NCI-H187 treated with DMSO at 0.1 percent for 48 hours (cell line): ENCODE measurements at places on chromosomes 3 and 15.

DNA sequence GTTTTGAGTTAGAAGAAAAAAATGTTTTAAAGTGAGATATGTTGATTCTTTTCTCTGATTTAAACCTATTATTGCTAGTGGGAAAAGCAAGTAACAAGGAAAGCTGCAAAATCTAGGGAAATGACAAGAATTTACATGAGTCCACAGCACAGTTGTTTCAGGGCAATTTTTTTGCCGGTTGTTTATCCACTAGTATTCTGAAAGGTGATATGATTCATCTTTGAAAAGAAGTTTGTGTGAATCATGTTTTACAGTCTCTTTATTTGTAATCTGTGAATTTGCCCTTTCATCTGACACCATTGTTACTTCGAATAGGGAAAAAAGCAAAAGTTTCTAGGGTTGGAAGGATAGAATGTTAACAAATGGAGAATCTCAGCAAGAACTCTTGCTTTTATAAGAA, 894.7 kb downstream of the OTOL1 start:
- DNase-seq: no peak

GRCh38 chr3:13550791-13551360, 2.0 kb downstream of the FBLN2 start:
- DNase-seq: no peak

- DNase-seq: no peak
Measured at GRCh38 chr3:69764861-69765260, 25.6 kb downstream of the MITF start.

- no peak for DNase-seq
Measured at GRCh38 chr3:137172728-137173127, 214.9 kb downstream of the IL20RB start.

- no peak for DNase-seq
Measured at GRCh38 chr15:59437142-59437816, 707 bp upstream of the FAM81A start.

- no peak for DNase-seq
Measured at GRCh38 chr15:90030376-90030775, 29.3 kb downstream of the ZNF710 start.

DNA sequence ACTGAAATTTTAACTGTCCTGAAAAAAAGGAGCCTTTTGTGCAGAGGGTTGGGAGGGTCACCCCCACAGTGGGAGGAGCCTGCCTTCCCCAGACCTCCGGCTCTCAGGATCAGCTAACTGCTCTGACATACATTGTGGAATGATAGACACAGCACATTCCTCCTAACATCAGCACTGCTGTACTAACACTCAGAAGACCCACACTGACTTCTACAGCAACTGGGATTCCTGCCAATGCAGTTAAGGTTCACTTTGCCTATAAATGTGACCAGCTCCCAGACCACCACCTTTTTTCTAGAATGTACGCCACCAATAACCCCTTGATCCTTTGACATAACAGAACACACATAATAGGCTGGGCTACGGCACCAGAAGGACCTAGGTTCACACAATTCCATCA, 3.2 kb downstream of the CPEB1 start:
- DNase-seq: no peak

DNA sequence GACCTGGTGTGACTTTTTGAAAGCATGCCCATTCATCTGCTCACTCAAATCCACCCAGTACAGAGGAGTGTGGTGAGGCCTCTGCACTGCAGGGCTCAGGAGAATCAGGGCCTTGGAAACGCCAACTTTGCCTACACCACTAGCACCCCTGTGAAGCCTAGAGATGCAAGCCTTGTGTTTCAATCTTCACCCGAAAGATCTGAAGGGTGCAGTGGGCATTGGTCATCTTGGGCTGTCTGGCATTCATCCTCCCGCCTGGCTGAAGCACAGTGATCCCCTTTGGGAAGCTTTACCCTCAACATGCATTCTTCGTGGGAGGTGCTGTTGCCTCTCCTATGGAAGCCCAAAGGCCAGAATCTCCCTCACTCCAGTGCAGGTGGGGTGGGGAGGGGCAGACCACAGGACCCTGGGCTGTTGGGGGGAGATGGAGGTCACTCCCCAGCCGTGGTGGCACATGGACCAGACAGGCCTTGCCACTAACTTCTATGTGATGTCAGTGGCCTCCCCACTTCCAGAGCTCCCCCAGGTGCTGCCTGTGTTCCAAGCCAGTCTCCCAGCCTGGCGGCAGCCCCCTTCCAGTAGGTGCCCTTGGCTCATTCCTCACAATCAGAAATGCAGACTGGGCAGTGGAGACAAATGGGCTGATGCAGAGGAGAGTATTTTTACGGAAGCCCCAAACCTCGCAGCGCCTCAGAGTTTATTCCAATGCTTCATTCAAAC, 92.5 kb downstream of the ADAMTS17 start:
- no peak for DNase-seq

- DNase-seq: no peak
Measured at GRCh38 chr3:95277613-95278012, 1214.8 kb downstream of the NSUN3 start.

- DNase-seq: no peak
Measured at GRCh38 chr3:172836390-172836997, 86.0 kb downstream of the ECT2 start.

- DNase-seq: no peak
Measured at GRCh38 chr15:27459836-27460235, 488.9 kb downstream of the GABRG3 start.

- no peak for DNase-seq
Measured at GRCh38 chr3:67866571-67866970, 212.2 kb upstream of the SUCLG2 start.

- DNase-seq: no peak
Measured at GRCh38 chr3:155704061-155704460, 40.8 kb downstream of the PLCH1 start.

DNA sequence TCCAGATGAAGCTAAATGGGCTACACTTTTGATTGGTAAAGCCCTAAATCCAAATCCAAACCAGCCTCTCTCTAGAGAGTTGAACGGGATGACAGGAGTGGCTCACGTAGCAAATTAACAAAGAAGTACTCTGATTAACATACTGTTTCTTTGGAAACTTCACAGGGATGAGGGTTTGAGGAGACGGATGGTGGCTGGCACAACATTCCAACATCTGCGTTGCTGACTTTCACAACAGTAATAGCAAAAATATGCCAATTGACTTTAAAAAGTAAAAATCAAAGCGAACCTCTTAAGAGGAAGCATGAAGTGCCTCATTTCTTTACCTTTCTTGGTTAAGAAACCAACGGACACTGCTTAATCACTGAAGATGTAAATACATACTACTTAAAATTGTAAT, 181.4 kb downstream of the TBL1XR1 start:
- no peak for DNase-seq

- no peak for DNase-seq
Measured at GRCh38 chr3:90132197-90132596, 1024.8 kb downstream of the EPHA3 start.

GRCh38 chr3:57971975-57972374, 36.2 kb upstream of the FLNB start:
- DNase-seq: no peak

GRCh38 chr3:50627407-50628051, 10.6 kb downstream of the MAPKAPK3 start:
- no peak for DNase-seq

DNA sequence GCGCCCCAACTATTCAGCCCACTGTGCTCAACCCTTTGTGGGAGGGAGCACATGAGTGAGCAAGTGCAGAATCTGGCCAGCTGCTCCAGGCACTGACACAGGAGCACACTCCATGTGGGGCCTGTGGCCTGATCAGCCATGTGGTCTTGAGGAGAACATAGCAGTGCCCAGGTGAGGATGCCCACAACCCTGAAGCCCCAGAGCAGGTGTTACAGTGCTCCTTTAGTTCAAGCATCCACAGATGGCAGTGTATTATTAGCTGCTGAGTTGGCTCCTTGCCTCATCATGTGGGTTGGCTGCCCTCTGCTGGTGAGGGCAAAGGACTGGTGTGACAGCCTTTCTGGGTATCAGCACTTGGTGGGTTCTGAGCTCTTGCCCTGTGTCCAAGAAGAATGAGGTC, 1588.2 kb downstream of the SI start:
- DNase-seq: no peak

DNA sequence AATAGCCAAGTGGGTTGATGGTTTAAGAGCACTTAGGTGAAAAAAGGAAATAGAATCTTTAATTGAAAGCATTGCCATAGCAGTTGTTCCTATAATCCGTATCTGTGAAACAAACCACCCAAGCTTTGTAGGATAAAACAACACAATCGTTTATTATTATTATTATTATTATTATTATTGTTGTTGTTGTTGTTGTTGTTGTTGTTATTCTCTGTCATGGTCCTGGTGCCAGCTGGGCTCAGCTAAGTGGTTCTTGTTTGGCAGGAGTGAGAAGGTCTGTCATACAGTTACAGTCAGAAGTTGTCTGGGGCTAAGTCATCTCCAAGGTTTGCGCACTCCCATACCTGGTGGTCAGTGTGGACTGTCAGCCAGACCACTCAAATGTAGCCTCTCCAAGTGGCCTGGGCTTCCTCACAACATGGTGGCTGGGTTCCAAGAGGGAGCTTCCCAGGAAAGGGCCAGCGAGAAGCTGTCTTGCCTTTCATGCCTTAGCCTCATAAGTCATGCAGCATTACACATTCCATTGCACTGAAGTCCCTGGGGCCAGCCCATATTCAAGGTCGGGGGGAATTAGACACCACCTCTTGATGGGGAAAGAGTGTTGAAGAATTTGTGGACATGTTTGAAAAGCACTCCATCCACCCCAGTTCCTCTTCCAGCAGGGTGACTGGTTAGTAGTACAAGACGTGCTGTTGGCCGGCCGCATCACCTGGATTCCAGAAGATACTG, 54.3 kb upstream of the FGD5 start:
- no peak for DNase-seq

- no peak for DNase-seq
Measured at GRCh38 chr3:14386254-14386653, 16.2 kb upstream of the SLC6A6 start.

DNA sequence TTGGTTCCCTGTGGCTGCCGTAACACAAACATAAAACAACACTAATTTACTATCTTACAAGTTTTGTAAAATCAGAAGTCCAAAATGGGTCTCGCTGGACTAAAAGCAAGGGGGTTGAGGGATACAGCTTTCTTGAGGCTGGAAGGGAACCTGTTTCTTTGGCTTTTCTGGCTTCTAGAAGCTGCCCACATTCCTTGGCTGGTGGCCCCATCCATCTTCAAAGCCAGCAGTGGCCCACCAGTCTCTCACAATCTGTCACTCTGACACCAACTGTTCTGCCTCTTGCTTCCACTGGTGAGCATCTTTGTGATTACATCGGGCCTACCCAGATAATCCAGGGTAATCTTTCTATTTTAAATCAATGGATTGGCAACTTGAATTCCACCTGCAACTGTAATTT, 1.1 kb upstream of the ANPEP start:
- no peak for DNase-seq

- no peak for DNase-seq
Measured at GRCh38 chr3:13249664-13250390, 170.3 kb downstream of the NUP210 start.

- DNase-seq: no peak
Measured at GRCh38 chr3:102074946-102075345, 225.6 kb downstream of the NFKBIZ start.

DNA sequence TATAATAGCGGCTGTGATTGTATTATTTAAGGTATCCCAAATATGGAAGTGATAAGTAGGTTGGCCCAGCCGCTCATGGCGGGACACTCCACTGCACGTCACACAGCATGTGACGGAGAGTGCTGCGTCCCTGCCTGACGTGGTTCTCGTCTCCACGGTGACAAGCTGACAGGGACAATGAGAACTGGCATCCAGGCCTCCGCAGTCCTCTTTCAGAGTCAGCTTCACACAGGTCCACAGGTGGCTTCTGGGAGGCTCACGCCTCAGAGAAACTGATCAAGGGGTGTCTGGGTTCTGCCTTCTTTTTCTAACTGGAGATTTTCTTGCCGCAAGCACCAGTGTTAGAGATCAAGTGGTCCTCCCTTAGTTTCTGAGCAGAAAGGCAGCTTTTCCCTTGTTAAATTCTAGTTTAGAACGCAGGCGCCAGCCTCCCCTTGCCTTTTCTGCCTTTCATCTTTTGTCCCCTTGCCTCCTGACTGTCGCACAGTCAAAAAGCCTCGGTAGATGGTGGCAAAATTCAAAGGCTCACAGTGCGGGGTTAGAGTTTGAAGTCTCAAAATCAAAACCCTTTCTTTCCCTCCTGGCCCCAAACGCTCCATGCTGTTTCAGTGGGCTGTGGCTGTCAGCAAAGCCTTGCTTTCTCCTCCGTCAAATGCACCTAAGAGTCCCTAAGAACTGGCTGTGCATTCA, 120.9 kb downstream of the ATP10A start:
- no peak for DNase-seq

DNA sequence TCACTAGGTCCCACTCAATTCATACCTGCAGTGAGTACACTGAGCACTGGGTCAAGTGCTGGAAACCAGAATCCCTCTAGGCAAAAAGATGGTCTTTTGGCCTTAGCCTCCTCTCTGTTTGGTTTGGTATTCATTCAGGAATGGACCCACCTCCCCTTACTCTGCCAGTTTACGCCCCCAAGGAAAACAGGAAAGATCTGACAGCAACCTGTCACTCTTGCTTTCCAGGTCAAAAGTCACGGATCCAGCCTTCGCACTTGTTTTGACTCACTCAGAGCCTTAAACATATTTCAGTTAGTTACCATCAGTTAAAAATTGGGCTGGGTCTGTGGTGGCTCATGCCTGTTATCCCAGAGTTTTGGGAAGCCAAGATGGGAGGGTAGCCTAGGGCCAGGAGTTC, 68.1 kb downstream of the SYNM start:
- no peak for DNase-seq

GRCh38 chr3:190492966-190493365, 20.9 kb upstream of the IL1RAP start:
- DNase-seq: no peak

GRCh38 chr3:170387950-170388349, 30.4 kb downstream of the SKIL start:
- DNase-seq: no peak

- no peak for DNase-seq
Measured at GRCh38 chr15:90814191-90814821, 54.1 kb upstream of the FURIN start.

- DNase-seq: no peak
Measured at GRCh38 chr3:102826636-102827035, 391.8 kb downstream of the ZPLD1 start.

DNA sequence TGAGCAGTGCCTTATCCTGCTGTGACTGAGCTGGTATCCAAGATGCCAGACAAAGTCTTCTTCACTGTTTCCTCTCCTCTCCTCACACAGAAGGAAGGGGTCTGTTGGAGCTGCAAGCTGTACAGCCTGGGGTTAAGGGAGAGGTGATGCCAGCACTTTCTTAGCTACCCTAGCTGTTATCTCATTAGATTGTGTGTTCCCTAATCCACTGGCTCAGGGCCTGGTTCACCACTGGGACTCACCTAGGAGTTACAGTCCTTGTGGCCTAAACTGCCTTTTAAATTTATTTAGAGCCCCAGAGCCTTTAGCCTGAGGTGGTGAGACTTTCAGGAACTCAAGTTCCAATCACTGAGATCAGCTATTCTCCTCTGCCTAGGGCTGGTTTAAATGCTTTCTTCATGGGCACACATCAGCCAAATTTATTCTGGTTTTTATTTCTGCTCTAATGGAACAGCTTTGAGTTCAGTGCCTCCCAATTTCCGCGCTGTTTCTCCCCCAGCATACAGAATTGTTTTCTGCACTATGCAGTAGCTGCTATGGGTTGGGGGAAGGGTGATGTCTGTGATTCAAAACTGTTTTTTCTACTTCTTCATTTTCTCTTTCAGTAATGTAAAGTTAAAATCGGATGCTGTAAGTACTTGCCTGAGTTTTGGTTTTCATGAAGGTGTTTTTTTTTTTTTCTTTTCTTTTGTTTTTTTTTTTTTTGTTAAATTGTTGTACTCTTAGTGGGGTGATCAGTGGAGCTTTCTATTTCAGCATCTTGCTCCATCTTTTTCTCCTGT, 198.8 kb downstream of the DOCK3 start:
- DNase-seq: no peak

GRCh38 chr3:189334064-189334920, 162.5 kb downstream of the TPRG1 start:
- DNase-seq: no peak
